ENCODE measurements at places on chromosomes 7 and 10.
A peak's percentile ranks its signal among the peaks of the same experiment; 100 is the strongest.

DNA sequence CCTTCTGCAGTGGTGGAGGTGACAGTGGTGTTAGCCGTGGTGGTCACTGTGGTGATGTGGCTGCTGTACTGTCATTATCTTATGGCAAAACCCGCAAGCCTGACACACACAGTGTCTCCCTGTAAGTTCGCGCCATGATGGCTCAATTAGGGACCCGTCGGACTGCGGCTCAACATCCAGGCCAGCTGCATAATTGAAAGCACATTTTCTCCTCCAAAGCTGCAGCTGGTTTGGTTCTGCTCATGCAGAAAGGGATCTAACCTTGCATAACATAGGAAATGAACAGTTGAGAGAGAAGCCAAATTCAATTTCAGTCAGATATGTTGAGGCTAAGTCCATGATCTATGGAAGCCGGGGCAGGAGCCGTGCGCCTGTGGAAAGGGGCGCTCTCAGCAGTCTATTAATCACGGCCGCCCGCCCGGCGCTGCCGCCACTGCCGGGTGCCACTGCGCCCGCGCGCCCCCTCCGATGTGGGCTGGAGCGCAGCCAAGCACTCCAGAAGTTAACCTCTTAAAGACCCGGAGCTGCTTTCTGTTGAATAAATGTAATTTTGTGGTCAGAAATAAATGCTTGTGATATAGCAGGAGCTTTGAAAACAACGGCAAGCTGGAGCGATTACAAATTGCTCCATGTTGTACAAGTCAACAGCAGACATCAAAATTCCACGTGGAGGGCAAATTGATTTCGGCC lies 227.7 kb downstream of the CUX1 start:
- no peak for DNase-seq

DNA sequence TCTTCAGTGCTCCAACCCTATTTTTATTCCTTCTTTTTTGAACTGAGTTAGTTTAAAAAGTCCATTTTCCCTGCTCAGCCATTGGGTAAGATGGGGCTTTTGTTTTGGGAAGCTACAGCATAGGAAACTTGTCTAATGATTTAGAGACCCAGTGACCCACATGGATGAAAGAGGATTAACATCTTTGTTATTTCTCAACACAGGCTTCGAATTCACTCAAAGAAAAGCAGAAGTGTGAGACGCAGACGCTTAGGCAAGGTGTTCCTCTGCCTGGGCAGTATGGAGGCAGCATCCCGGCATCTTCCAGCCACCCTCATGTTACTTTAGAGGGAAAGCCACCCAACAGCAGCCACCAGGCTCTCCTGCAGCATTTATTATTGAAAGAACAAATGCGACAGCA lies 152.0 kb downstream of the HDAC9 start:
- DNase-seq = no peak

DNA sequence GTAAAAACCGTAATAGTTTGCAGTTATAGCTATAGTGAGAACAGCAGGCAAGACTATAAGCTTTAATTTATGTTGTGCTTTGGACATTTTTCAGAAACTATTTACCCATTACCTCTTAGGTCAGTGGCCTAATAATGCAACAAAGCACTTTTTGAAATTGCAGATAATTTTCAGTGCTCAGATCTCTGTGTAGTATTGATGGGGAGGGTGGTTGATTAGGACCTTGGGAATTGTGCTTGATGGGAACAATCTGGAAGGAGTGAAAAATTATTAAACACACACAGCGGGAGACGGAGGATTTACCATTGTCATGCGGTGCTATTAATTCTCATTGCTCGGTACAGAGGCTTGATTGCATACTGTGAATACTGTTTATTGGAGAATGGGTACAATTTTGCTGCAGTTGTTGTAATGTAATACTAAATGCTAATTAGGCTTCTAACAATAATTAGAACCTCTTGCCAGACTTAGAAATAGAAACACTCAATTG lies 304.8 kb downstream of the LRMDA start:
- no peak for DNase-seq

DNA sequence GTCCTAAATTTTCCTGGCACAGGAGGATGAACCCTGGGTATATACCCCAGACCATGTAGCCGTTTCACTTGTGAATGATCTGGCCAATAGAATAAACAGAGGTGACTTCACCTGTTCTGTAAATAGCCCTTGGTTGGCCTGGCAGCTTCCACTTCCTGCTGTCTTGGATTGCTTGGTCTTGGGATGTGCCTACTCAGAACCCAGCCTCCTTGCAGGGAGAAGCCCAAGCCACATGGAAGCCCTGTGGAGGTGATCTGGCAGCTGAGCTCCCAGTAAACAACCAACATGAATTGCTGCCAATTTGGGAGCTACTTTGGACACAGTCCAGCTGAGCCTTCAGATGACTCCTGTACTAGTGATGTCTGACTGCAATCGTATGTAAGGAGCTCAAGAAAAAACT lies 4.8 kb upstream of the RAPGEF5 start:
- no peak for DNase-seq

DNA sequence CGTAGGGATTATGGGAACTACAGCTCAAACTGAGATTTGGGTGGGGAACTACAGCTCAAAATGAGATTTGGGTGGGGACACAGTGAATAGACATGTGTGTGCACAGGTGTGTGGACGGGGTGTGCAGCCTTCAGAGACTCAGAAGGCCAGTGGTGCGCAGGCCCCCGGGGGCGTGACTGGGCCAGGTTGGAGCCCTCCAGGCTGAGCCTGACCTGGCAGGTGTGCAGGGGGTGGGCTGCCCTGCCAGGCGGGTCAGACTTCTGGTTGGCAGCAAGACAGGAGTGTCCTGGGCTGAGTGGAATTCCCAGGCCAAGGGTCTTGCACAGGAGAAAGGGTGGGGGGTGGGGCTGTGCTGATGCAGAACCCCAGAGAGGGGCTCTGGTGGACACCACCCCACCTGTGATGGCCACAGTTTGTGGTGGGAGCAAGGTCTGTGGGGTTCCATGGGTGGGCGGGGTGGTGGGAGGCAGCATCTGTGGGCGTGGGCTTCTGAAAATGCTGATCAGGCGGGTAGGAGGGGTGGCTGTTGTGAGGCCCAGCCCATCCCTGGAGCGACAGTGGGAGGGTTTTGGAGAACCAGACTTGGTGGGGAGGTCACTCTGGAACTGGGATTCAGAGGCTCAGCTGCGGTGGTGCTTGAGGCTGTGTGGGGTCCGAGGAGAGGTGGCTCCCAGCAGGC lies 29.3 kb upstream of the PSMG3 start:
- no peak for DNase-seq

GRCh38 chr7:104397442-104397841 lies 69.0 kb downstream of the LHFPL3 start:
- DNase-seq = no peak

DNA sequence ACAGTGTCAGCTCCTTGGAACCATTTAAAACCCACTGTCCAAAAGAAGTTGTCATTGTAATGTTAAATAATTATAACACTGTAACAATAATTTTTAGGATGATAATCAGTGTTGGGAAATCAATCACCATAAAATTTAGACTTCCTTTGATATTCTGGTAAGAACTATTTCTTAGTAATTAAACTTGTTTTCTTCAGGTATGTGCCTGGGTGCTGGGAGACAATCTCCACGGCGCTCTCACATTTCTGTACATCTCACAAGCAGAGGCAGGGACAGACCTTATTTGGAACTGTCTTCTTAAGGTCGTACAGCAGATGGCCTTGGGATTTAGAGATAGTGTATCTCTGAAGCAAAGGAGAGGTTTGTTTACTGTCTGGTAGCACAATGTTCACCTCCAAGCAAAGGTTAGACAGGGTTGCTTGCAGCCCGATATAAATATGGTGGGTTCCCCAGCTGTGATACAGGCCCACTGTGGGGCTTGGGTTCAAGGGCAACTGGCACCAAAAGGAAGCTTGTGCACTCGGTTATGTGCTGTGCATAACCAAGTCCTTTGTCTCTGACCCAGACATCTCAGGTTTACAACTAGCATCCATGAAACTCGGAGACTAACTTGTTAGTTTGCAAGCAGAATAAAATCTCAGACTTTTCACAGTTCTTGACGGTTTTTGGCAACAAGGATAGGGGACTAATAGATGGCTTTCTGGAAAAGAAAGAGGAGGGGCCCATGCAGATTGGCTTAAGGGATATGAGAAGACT lies 125.5 kb downstream of the RNF32 start:
- DNase-seq = no peak

- DNase-seq = no peak
Observed at GRCh38 chr10:86109421-86109820, 257.2 kb downstream of the GRID1 start.

DNA sequence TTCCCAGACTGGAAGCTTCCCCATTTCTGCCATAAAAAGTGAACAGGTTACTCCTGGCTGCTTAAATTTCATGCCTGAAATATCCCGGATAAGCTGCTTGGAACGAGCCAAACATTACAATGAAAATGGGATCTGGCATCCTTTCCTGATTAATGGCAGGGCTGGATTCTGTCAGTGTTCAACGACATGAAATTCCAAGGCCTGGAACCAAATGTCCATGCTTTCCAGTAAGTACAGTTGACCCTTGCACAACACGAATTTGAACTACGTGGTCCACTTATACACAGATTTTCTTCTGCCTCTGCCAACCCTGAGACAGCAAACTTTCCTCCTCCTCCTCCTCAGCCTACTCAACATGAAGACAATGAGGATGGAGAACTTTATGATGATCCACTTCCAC lies 65.4 kb downstream of the SGMS1 start:
- no peak for DNase-seq

- no peak for DNase-seq
Observed at GRCh38 chr7:141528399-141528798, 22.8 kb upstream of the AGK start.

DNA sequence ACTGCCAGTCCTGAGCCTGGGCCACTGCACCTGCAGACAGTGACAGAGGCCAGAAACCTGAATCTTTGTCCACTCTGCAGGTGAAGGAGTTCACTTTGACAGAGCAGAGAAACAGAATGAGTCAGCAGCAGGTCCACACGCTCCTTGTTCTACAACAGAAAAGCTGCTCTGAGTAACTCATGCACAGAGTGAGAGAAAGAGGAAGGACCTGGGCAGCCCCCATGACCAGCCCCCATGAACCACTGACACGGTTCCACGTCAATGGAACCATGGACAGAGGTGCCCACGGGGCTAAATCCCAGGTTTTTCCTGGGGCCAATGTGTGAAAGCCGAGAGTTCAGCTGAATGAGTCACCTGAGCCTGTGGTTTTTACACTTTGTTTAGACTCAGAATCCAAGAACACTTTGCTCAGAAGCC lies 40.8 kb upstream of the CTBP2 start:
- peak; percentile 63 for DNase-seq

Measured in RPMI8226 (cell line).